ENCODE measurements at places on chromosomes 7 and 10.

DNA sequence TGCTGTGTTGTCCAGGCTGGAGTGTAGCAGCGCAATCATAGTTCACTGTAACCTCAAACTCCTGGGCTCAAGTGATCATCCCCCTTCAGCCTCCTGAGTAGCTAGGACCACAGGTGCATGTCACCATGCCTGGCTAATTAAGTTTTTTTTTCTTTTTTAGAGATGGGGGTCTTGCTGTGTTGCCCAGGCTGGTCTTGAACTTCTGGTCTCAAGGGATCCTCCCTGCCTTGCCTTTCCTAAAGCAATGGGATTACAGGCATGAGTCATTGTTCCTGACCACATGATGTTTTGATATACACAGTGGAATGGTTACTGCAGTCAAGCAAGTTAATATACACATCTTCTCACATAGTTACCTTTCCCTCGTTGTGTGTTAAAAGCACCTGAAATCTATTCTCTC lies 140.3 kb downstream of the GPR85 start:
- no peak for DNase-seq

GRCh38 chr7:32043688-32044087 lies 26.5 kb downstream of the PDE1C start:
- no peak for DNase-seq

DNA sequence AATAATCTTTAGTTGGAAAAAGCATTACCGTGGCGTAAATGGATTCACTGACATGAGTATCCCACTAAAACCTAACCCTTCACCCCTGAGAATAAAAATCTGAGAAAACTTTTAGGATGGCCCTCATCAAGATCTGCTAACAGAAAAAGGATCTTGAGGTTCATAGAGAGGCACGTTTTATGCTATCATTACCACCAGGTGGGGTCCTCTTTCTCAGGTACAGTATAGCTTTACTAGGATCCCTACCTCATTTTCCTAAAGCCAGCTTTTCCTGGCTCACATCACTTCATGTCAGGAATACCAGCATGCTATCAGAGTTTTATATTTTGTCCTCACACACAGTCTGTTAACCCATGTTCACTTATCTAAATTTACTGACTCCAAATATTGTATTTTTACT lies 173.7 kb downstream of the POM121L12 start:
- DNase-seq = no peak

DNA sequence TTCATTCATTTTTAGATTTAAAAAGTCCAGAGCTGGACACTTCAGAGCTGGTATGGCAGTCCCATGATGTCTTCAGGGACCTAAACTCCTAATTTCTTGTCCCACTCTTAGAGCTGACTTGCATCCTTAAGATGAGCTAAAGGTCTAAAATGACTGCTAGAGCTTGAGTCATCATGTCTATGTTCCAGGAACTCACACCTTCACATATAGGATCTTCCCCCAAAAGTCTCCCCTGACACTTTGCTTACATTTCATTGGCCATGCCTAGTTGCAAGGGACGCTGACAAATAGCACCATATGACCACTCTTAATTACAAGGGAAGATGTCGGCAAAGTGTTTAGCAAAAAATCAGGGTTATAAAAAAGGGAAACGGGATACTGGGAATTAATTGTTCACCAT lies 10.4 kb upstream of the AOAH start:
- no peak for DNase-seq

DNA sequence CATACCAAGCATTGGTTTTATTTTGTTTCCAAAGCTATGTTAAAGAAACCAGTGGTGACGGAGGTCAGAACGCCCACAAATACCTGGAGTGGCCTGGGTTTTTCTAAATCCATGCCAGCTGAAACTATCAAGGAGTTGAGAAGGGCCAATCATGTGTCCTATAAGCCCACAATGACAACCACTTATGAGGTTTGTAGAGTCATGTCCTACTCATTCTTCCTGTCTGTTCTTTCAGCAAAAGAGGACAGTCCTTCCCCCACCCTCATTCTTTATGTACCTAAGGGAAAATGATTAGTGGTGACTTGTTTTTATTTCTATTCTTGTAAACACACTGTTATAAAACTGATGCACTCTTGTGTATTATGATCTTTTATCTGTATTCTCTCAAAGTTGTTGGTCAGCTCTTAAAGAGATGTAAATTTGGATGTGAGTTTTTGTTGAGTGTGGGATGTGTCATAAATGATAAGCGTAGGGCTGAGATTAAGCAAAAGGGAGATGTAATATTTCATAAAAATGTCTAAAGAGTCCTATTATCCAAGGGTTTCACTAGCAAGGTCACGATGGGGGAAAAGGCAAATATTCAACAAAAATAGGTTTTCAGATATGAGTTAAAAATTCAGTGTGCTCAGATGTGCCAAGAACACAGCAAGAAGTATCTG lies 294.4 kb downstream of the BICC1 start:
- no peak for DNase-seq

DNA sequence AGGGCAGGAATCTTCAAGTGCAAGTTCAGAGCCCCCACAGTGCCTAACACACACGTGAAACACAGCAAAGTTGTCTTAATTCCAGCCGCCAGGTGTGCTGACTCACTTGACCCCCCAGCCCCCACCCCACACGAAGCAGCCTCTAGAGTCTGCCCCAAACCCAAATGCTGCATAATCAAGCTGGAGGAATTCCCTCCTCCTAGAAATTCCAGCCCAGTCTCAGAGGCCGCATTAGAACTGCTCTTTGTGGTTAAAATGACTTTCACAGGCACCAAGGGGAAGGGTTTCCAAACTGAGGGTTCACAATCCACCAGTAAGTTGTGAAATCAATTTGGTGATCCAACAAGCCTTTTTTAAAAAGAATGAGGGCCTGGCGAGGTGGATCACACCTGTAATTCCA lies 67.0 kb upstream of the PLXNA4 start:
- DNase-seq = no peak

GRCh38 chr7:111091593-111092358 lies 849 bp downstream of the LRRN3 start:
- no peak for DNase-seq

DNA sequence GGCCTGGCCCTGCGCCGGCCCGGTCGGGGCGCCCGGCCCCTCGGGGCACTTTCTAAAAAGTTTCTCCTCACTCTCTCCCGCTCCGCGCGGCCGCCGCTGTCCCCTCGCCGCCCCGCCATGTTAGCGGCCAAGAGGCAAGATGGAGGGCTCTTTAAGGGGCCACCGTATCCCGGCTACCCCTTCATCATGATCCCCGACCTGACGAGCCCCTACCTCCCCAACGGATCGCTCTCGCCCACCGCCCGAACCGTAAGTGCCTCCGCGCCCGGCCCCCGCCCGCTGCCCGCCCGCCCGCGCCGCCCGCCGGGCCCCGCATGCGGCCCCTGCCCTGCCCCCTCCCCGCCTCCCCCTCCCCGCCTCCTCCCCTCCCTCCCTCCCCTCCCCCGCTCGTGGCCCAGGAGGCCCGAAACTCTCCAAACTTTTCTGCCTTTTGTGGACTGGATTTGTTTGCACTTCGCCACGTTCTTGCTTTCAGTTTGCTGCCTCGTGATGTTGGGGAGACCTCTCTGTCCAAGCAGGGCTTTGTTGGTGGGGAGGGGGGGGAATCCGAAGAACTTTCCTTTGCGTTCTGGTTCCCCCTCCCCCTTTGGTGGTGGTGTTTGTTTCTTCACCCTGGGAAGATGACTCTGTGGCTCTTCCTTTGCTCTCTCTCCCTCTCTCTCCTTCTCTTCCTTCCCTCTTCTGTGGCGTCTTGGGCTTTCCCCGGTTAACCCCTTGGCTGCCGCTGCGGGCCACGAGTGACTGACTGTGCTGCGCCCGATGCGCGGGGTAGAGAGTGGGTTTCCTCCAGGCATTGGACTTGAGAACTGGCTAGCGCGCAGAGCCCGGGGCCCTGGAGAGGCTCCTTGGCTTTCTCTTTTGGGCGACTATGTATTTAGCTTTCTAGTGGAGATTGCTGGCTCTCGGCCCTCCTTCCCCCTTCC lies 1.6 kb downstream of the TCF7L2 start:
- no peak for DNase-seq

GRCh38 chr10:13039761-13040160 lies 38.2 kb upstream of the CCDC3 start:
- no peak for DNase-seq

GRCh38 chr10:83934641-83935338 lies 204.5 kb upstream of the GHITM start:
- no peak for DNase-seq

GRCh38 chr10:29471544-29471859 lies 163.3 kb downstream of the SVIL start:
- DNase-seq = no peak

- DNase-seq = no peak
These were observed 287.1 kb upstream of the KAT6B start for GRCh38 chr10:74539317-74539716.

DNA sequence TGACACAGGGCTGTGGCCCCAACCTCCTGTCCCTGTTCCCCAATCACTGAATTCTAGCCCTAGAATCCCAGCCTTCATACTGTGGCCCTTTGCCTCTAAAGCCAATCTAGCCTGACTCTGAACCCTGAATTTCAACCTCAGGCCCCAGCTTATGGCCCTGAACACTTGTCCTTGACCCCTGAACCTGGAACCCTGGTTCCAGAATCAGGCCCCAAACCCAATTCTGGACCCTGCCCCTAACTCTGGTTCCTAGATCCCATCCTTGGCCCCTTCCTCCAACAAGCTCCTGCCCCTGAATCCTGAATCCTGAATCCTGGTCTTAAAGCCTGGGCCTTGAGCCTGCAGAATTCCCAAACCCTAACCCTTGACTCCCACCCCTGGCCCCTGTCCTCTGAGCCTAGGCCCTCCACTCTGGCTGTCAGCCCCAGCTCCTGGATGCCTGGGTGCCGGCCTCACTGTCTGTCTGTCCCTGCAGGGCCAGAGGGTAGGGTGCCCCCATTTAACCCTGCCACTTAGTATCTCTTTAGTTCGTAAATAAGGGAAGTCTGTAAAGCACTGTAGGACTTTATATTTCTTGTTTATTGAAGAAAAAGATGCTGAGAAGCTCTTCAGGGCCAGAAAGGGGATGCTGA lies 1.3 kb downstream of the INPP5A start:
- DNase-seq = no peak

- DNase-seq = no peak
These were observed 11.9 kb upstream of the LMOD2 start for GRCh38 chr7:123643495-123644441.

DNA sequence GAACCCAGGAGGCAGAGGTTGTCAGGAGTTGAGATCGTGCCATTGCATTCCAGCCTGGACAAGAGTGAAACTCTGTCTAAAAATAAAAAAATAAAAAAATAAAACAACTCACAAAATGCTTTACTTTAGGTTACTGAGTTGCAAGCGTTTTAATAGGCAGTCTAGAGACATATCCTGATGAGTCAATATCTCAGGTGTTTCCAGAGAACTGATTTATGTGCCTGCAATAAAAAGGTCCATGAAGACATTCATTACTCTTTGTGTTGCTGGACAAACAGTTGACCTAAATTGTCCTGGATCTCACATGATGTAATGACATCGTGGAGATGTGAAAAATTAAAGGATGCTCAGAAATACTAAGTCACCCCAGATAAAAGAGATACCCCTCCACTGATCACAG lies 31.5 kb downstream of the CDNF start:
- no peak for DNase-seq

DNA sequence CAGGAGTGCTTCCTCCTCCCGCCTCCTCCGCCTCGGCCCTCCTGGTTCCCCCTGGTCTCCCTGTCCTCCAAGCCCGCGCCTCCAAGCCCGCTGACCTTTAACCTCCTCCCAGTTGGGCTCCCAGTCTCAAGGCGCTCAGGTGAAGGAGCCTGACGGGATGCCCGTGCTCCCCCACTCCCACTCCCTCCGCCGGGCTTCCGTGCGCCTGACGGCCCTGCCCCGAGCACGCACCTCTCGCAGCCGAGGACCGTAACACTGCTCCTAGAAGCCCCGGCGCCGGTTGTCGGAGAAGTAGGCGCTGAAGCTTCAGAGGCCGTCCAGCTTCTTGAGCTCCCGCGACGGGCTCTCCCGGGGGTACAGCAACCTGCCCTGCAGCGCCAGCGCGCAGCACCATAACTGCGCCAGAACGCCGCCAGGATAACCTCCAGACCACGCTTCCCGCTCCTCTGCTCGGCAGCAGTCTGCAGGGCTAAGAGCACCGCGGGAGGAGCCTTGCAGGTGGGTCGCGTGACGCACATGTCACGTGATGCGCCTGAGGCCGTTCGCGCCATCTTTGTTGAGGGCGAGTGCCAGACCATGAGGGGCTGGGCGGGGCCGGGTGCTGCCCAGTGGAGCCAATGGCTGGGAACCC lies 71.0 kb upstream of the ZNF479 start:
- no peak for DNase-seq

DNA sequence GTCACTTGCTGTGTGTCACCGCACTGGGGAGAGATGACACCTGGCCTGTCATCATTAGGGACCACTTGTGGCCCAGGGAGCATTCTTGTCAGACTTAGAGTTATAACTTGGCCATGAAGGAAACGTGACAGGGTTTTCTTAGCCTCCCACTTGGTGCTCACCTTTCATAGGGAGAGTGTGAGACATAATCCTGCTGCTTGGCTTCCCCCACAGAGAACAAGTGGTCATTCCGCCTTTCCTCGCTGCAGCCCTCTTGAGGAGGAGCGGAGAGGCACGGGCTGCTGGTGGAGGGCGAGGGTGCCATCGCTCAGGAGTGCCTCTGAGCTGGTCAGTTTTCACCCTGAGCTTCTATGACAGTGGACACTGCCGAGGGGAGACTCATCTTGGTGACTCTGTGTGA lies 125.0 kb upstream of the GJD4 start:
- no peak for DNase-seq

DNA sequence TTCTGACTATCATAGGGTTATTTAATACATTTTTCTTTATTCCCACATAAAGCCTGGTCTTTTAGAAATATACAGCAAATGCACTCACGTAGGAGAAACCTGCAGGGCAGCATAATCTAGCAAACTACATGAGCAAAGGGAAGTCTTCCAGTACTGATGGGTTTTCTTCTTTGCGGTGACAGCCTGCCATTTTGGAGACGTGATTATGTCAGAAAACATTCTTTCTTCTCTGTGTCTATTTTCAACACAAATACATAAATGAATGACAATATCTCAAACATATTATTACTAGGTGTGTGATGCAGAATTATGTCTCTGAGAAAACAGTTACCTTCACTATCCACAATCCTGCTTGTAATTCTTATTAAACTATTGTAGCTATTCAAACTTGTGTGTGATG lies 425.0 kb downstream of the GPAM start:
- no peak for DNase-seq

DNA sequence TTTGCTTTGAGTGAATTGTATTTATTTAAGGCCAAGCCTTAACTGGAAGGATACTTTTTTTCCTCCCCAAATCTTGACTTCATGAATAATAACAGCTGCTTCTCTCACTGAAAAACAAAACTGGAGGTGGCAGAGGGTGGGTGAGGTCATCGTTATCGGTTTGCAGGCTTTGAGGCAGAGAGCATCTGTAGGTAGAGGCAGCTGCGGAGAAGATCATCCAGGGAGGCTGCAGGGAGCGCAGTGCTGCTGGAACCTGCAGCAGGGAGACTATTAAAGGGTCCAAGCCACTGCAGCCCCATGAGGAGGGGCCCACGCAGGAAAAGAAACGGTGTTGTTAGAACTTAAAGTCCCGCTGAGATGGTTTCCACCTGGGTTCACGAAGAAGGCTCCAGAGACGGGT lies 112.1 kb upstream of the SDK1 start:
- no peak for DNase-seq
